ENCODE measurements at places on chromosomes 6 and 20. TPM values are rescaled to one million over a fixed set of nuclear protein-coding genes. Genes with fewer than 3 reads are reported as not detected.

DNA sequence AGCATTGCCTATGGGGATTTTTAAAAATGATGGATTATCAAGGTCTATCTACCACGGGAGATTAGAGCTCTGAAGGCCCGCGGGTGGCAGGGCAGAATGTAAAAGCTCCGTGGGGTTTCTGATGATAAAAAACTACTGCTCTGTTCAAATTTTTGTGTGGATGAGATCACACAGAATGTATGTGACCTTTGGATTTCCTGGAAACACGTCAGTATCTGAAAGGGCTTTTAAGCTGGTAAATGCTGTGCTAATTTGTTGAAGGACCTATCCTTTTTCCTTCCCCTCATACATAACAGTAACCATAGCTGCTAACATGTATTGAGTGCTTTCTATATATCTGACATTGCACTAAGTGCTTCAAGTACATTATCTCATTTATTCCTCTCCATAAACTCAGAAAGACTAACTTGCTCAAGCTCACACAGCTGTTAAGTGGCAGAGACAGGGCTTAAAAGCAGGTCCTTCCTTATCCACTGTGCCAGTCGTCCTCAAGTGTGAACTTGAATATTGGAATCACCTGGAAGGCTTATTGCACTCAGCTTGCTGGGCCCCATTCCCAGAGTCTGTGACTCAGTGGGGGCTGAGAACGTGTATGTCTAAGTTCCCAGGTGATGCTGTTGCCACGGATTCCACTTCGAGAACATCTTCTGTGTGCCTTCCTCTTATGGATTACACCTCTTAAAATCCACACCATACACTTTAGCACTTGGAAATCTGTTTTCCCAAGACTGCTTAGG lies 1.9 kb upstream of the TMEM242 start:
- no peak for DNase-seq

DNA sequence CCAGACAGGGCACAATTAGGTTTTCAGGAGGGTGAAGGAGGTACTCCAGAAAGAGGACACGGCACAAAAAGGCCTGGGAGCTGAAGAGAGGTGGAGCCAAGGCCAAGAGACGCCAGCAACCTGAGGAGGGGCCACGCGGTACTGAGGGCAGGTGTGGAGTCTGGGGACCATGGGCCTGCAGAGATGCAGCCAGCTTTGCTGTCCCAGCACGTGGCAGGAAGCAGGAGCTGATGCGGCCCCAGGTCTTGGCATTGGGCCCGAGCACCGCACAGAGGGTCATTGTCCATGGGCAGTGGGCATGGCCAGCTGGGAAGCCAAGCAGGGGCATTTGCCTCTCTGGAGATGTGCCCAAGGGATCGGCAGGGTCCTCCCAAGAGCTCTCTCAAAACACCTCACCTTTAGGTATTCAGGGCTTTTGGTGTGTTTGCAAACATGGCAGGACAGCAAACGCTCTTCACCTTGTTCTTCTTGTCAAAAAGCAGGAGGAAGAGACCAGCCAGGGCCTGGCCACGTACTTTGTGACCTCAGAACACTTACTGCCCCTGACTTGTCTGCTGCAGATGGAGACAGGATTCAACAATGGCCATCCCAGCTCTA lies 1.4 kb upstream of the BPIFB1 start:
- DNase-seq, result no peak

GRCh38 chr20:22805219-22805618 lies 220.8 kb upstream of the FOXA2 start:
- no peak for DNase-seq

GRCh38 chr20:22008456-22008855 lies 303.0 kb downstream of the PAX1 start:
- DNase-seq, result no peak

DNA sequence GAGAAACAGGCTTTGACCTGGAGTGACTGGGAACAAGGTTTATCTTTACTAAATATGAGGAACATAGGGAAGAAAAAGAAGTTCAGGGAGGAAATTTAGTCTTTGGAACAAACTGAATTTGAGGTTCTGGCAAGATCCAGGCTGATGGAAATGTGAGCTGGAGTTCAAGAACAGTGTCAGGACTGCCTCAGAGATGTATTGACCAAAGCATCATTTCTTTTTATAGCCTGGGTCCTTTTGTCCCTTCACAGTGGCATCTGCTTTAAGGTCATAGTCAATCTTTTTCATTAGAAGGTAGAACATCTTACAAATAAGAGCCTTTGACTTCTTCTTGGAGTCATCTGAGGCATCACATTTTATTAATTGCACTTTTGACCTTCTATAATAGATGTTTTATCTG lies 326.5 kb upstream of the QKI start:
- no peak for DNase-seq

DNA sequence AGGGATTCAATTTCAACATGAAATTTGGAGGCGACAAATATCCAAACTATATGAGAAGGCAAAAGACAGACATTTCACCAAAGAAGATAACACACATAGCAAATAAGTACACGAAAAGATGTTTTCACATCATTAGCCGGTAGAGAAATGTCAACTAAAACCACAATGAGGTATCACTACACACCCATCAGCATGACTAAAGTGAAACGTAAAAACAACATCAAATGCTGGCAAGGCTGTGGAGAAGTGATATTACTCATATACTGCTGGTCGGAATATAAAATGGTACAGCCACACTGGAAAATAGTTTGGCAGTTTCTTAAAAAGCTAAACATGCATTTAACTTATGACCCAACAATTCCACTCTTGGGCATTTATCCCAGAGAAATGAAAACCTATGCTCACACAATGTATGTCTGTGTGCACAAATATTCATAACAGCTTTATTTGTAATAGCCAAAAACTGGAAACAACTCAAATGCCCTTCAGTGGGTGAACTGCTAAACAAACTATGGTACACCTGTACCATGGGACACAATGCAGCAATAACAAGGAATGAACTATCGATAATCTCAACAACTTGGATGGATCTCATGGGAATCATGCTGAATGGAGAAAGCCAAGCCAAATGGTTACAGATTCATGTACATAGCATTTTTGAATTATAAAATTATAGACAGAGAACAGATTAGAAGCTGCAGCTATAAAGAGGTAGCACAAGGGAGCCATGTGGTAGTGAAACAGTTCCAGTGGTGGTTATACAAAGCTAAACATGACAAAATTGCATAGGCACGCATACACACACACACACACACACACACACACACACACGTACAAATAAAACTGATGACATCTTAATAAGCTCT lies 8.6 kb downstream of the ADAT2 start:
- DNase-seq, result no peak

DNA sequence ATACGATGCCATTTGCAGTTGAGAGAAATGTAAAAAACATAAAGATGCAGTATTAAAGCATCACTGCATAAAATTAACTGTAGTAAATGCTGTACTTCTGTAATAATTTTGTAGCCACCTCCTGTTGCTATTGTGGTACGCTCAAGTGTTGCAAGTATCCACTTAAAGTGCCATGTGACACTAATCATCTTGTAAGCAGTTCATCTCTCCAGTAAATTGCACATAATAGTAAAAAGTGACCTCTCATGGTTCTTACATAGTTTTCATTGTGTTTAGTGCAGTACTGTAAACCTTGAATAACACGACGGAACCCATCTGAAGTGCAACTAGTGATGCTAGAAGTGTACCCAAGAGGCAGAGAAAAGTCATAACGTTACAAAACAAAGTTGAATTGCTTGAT lies 190.1 kb upstream of the VGLL2 start:
- DNase-seq, result no peak

GRCh38 chr6:50635429-50635828 lies 77.9 kb upstream of the TFAP2D start:
- DNase-seq, result no peak

The CCN5 gene
- 1,826 TPM for total RNA-seq

The FUCA2 gene
- total RNA-seq, result 27.6 TPM

The MPIG6B gene
- not detected for total RNA-seq

The ETV7 gene
- 0.60 TPM for total RNA-seq

The TULP1 gene
- 0.60 TPM for total RNA-seq

Measured in tibial nerve (tissue), 4 donors.